Left renal cortex interstitium (tissue), 4 donors: ENCODE measurements at places on chromosomes 5 and 9. TPM values are rescaled to one million over a fixed set of nuclear protein-coding genes. Genes with fewer than 3 reads are reported as not detected.

- DNase-seq, result no peak
Measured at GRCh38 chr5:7540736-7541485, 145.0 kb downstream of the ADCY2 start.

DNA sequence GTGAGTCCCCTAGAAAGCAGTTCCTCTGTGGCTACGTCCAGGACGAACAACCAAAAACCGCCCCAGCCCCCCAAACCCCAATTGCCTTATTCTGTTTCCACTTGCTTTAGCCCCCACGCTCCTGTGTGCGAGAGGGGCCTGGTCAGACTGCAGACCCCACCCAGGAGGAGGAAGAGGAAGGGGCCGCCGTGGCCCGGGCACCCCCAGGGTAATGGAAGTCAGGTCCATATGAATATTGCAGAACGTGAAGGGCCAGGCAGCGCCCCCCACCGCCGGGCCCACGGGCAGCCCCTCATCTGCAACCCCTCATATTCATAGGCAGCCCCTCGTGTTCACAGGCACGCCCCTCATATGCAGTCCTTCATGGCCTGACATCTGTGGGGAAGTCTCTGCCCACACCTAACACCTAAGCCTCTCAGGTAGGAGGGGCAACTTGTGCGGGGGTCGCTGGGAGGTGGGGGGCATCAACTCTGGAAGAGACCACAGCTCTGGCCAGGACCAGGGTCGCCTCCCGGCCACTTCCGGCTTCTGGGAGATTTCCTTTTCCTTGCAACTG is 37.7 kb upstream of the PLEKHG4B start:
- no peak for DNase-seq

- no peak for DNase-seq
Measured at GRCh38 chr9:106487266-106487665, 375.7 kb upstream of the ZNF462 start.

DNA sequence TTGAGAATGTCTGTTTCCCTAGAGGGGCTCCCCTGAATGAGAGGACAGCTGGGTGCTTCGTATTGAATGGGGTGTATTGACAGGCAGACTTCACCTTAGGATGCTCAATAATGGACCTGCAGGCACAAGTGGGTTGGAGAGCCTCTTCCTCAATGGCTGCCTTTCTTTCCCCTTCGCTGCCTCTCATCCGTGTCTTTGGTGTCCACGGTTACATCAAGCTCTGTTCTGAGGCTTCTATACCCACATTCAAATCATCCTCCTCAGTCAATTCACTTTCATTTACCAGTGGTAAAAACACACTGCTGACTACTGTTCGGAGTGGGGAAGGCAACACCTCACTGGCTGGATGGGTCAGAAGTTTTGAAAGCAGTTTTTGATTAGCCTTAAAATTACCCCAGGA is 20.6 kb downstream of the LIX1 start:
- no peak for DNase-seq

- DNase-seq, result no peak
Measured at GRCh38 chr9:6502399-6502798, 89.4 kb downstream of the UHRF2 start.

DNA sequence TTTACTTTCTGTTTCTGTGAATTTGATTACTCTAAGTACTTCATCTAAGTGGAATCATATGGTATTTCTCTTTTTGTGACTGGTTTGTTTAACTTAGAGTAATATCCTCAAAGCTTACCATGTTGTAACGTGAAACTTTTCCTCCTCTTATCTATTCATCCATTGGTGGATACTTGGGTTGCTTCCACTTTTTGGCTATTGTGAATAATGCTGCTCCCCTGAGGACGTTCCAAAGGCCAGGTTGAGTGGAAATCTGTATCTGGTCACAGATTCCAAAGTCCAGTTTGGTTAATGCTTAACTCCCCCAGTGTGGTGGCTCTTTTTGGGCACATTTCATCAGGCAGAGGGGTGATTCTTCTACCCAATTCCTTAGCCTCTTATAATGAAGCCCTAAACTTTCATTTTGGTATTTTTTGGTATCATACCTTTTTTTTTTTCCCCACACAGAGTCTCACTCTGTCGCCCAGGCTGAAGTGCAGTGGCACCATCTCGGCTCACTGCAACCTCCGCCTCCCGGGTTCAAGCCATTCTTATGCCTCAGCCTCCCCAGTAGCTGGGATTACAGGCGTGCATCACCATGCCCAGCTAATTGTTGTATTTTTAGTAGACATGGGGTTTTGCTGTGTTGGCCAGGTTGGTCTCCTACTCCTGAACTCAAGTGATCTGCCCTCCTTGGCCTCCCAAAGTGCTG is 65.4 kb downstream of the CMYA5 start:
- DNase-seq, result no peak

- no peak for DNase-seq
Measured at GRCh38 chr9:133968966-133969617, 23.0 kb downstream of the VAV2 start.

- DNase-seq, result no peak
Measured at GRCh38 chr5:6446042-6446441, 2.6 kb upstream of the UBE2QL1 start.

DNA sequence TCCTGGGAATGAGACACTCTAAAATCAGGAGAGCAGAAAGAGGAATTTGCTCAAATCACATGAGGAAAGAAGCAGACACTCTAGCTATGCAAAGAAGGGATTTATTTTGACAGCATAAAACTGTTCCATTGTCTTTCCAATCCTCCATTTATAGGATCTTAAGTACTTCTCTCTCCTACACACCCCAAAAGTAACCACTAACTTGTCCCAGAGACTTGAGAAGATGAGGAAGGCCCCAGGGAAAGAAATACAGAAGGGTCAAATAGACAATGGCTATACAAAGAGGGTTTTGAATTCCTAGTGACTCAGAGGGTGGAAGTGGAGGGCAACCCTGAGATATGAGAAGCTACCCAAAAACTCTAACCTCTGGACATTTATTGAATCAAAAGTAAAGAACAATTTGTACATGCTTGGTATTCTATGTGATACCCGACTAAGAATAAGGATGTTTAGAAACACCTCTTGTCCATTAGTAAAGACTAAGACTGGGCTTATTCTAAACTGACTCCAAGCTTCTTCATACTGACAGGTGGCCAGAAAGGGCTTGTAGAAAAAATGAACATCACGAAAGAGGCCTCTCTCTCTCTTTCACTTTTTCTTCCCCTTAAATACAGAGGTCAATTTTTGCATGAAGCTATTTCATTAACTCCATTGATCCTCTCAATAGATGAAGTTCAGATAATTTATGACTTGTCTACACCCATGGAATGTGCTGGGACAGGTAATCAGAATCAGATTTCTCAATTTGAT is 20.6 kb downstream of the DMAC1 start:
- no peak for DNase-seq

GRCh38 chr9:134306636-134307600 is 19.3 kb upstream of the RXRA start:
- DNase-seq, result no peak

DNA sequence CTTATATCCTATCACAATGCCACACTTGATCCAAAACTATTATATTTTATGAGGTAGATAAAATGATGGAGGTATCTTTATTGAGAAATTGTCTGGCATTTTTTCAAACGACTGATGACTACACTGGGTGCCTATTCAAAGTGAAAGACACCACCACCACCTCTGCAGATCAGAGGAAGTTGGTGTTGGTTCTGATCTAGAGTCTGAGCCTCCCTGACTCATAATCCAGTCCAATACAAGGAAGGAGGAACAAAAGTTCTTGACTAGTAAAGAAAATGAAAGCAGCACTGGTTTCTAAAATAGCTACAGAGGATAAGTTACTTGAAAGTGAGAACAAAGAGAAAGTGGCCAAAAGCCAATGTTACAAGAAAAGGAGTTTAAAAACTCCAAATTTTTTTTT is 139.9 kb downstream of the RFX3 start:
- no peak for DNase-seq

- DNase-seq, result no peak
Measured at GRCh38 chr5:119016125-119016774, 27.9 kb upstream of the DTWD2 start.

DNA sequence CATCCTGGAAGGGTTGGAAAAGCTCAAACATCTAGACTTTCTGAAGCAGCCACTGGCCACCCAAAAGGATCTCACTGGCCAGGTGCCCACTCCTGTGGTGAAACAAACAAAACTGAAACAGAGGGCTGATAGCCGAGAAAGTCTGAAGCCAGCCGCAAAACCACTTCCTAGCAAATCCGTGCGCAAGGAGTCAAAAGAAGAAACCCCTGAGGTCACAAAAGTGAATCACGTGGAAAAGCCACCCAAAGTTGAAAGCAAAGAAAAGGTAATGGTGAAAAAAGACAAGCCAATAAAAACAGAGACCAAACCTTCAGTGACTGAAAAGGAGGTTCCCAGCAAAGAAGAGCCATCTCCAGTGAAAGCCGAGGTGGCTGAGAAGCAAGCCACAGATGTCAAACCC is 87.6 kb downstream of the MAP1B start:
- no peak for DNase-seq

DNA sequence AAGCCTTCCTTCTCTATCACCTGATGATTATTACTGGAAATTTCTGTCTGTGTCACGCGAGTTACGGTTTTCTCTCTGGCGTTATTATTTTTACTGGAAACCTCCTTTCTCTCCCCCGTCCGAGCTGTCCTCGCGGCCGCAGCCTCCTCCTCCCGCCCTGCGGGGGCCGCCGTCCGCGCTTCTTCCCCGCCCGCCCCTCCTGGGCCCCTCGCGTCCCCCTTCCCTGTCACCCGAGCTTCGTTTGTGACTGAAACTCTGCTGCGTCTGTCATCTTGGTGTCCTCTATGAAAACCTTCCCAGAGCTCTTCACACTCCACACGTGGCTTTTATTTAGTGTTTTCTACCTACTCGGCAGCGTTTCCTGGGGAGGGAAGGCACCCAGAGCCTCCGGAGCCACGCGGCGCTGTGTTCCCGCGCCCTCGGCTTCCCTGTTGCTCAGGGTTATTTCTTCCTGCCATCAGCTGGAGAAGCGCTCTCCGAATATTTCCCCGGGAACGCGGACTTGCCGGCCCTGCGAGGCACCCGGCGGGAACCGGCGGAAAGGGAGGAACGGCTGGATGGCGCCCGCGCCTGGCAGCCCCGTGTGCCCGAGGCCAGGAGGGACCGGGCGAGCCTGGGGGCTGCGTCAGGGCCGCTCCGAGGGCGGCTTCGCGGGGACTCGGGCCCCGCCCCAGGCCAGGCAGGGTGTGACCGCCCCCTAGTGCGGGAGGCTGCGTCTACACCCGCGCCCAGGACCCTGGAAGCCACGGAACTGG is 33.9 kb downstream of the TRIP13 start:
- no peak for DNase-seq

- no peak for DNase-seq
Measured at GRCh38 chr5:127337876-127338275, 47.3 kb downstream of the MEGF10 start.

- DNase-seq, result no peak
Measured at GRCh38 chr5:135236908-135237747, 161.9 kb downstream of the MACROH2A1 start.

- no peak for DNase-seq
Measured at GRCh38 chr9:126777733-126778132, 27.1 kb upstream of the ZBTB43 start.

GRCh38 chr9:113879911-113880310 is 3.8 kb downstream of the ZNF618 start:
- DNase-seq, result no peak

- DNase-seq, result no peak
Measured at GRCh38 chr9:31325778-31326177, 1058.7 kb upstream of the ACO1 start.

DNA sequence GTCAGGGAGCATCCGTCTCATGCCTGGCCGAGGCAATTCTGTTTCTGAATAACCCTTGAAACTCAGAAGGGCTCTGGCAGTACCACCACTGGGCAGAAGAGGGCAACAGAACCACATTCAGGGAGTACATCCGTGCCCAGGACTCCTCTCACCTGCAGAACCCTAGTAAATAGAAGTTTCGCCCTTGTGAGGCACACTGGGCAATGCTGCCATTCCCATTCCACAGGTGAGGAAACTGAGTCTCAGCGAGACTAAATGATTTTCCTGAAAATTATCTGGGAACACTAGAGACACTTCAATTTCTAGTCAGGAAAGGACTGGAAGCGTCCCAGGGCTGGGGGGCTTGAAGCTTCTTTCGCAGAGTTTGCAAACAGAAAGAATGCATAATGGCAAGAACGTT is 74.7 kb downstream of the FGF1 start:
- no peak for DNase-seq

- no peak for DNase-seq
Measured at GRCh38 chr9:5622016-5622415, 6.9 kb upstream of the RIC1 start.

- DNase-seq, result no peak
Measured at GRCh38 chr5:72692231-72692637, 124.2 kb upstream of the TNPO1 start.

GRCh38 chr5:67050635-67051034 is 146.0 kb downstream of the CD180 start:
- DNase-seq, result no peak

- no peak for DNase-seq
Measured at GRCh38 chr5:125541085-125541484, 794.6 kb upstream of the ZNF608 start.

DNA sequence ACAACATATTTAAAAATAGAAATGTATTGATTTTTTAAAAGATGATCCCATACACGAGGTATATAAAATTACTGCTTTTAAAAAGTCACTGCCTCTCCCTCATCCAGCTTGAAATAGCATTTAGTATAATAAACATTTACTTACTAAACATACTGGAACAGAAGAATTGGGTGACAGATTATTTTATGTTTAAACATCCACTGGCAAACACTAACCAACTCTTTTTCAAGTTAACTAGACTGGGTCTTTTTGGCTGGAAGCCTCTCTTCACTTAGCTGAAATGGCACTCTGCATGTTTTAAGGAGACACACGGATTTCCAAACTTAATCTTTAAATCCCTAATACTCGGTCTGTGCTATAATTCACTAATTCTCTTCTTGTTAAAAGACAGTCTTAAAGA is 19.0 kb downstream of the CTXN3 start:
- no peak for DNase-seq

DNA sequence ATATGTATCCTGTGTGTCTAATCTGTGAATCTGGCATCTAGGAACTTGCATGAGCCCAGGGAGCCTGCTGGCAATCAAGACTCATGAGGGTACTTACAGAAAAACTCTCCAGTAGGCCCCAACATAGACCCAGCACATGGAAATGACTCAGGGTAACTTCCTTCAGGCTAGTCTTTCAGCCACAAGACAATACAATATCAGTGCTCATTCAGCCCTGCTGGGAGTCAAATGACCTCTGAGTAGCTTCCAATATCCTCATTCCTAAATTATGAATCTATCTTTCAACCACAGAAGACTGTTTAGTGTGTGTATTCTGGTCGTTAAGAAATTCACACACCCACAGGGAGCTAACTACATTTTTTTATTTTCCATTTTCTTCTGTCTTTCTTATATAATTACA is 1273.0 kb downstream of the EFNA5 start:
- no peak for DNase-seq

Gene NOXA1
- polyA plus RNA-seq, result 4.3 TPM

Gene MROH2B
- 0.13 TPM for polyA plus RNA-seq

Gene FOXI1
- 7.6 TPM for polyA plus RNA-seq

Gene GGTA1
- polyA plus RNA-seq, result 7.2 TPM

Gene MEIKIN
- polyA plus RNA-seq, result not detected

Gene CAVIN4
- polyA plus RNA-seq, result 4.4 TPM

Gene TMEFF1
- polyA plus RNA-seq, result 8.6 TPM

Gene KCNIP1
- polyA plus RNA-seq, result 11.2 TPM

Gene ZFP2
- 7.6 TPM for polyA plus RNA-seq

Gene CSF1R
- 18.0 TPM for polyA plus RNA-seq

Gene LHX6
- 5.2 TPM for polyA plus RNA-seq
